ENCODE measurements at places on chromosomes 11 and 22.
A peak's percentile ranks its signal among the peaks of the same experiment; 100 is the strongest.

- peak; percentile 81 for DNase-seq
Observed at GRCh38 chr11:65498042-65498726, 661 bp upstream of the MALAT1 start.

DNA sequence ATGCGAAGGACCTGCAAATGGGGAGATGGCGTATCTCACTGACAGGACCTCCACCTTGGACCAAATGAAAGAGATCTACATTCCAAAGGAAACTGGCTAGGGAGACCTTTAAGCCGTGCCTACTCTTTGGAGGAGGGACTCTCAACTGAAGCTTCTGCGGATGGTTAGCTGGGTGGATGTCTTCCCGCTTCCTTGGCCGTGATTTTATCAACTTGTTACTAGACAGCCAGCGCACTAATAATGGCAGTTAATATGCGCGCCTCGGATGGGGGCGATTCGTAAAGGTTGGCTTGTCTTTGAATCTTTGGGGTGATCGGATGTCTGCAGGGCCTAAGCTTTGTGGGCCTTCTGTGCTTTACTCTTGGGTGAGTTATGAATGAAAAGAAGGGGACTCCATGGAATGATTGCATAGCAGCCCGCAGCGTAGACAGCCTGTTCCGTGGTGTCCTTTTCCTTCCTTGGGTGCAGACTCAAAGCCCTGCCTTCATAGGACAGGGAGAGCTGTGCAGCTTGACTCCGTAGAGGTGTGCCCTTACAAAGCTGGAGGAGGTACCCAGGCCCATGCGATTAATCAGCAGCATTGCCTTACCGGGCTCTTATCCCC, 1.5 kb downstream of the ZNRF3 start:
- DNase-seq, result no peak

DNA sequence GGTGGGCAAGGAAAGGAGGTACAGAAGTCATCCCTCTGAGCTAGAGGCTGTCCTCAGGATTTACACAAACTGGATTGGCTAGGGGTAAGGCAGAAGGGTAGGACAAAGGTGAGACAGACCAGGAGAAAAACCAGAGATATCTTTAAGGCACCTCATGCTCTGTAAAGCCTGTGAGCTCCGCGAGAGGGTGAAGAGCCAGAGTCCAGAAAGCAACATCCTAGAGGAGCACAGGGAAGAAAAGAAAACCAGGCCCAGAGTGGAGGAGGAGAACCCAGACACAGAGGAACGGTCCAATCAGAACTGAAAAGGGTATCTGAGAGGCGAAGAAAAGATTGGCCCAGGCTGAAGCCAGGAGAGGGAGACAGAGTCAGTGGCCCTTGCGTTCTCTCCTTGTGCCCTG, 5.1 kb downstream of the SLC37A4 start:
- DNase-seq, result no peak

- DNase-seq, result no peak
Observed at GRCh38 chr22:49638001-49638400, 189.7 kb downstream of the BRD1 start.

DNA sequence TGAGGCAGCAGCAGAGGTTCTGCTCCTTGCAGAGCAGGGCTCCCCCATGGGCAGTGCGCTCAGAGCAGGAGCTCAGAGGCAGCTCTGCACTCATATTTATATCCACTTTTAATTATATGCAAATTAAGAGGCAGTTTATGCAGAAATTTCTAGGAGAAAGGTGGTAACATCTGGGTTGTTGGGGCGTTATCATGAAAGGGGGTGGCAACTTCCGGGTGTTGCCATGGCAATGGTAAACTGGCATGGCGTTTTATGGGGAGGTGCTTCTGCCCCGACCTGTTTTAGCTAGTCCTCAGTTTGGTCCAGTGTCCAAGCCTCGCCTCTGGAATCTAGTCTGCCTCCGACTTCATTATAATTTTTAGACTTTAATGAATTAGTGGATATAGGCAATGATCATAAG, 1191.7 kb downstream of the TBC1D22A start:
- no peak for DNase-seq

- no peak for DNase-seq
Observed at GRCh38 chr11:123585206-123585605, 69.2 kb downstream of the SCN3B start.

DNA sequence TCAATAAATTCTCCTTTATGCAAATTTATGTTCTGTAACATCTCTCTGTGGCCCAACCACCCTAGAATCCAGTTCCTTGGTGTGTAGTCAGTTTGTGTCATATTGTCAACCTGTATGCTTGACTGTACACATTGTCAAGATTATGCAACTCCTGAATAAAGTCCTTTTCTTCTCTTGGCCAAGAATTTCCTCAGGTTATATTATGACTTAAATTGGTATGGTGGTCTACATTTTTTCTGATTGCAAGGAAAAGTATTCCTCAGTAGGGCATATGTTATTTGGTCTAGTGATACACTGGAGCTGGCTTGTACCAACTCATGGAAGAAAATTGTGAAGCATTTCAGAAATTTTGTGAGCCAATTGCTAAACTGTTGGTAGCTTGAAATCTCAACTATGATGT, 482.8 kb upstream of the CHORDC1 start:
- DNase-seq, result no peak

DNA sequence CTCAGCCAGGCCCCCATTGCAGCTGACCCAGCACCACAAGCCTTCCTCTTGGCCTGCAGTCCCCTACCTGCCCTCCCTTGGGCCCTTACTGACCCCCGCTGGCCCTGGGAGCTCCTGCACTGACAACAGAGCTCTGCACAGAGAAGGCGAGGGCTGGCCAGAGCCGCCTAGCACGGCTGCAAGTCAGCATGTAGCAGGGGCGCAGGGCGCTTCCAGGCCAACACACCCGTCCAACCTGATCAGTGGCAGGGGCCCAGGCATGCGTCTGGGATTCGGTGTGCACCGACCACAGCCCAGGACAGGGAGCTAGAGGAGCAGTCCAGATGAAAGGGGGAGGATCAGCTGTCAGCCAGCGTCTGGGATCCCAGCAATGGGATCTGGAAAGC, 7.6 kb downstream of the WNT7B start:
- DNase-seq, result no peak

DNA sequence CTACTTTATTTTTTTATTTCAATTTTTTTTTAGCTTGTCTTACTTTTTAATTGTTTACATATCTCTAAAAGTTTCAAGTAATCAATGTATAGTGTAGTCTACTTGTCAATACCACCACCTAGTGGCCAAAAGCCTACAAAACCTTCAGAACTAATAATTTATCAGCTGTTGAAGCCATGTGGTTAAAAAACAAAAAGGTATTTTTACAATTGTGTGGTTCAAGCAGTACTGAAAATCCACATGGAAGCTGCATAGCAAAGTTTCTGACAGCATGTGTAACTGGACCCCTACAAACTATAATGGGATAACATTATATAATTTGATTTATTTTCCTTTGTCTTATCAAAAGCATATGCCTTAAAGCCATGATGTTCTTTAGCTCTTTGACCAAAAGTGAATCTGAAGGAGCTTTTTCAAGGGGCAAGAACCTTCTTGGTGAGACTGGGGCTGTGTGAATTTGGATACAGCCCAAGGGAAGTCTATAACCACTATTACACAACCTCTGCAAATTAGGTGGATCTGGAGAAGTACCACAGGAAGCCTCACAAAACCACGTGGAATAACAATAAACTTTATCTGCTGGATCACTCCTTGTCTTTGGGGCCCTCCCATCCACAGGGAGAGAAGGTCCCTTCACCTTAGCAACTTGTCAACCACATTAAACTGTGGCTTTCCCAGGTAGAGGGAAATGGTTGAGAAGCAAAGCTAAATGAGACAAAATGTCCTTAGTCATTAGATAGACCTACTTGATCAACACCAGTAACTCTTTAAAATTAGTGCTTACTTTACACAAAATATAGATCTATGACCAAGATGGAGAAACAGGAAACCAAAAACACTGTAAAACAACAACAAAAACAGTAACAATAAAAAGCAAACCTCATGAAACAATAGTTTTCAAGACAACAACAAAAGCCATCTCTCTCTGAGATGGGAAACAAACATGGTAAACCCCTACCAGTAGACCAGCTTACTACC, 9.9 kb downstream of the NARS2 start:
- peak; percentile 58 for DNase-seq

GRCh38 chr11:19683141-19683805, 29.4 kb upstream of the NAV2 start:
- peak; percentile 42 for DNase-seq

GRCh38 chr11:12270215-12270797, 107.1 kb upstream of the PARVA start:
- DNase-seq, result no peak

DNA sequence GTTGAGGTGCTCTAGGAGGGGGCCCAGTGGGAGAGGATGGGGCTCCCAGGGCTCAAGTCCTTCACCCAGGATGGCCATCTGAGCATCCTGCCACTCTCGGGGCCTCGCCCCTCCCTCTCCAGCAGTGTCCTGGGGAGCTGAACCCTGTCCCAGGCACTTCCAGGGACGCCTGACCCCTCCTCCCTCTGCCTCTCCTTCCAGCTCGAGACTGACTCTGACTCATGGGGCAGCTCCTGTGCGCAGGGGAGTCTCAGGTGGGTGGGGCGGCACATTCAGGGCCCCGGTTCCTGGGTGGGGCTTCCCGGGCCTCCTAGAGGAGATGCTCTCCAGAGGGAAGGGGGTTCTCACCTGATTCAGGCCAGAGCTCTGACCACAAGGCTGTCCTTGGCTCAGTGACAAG, 77.1 kb upstream of the IGLL5 start:
- no peak for DNase-seq

DNA sequence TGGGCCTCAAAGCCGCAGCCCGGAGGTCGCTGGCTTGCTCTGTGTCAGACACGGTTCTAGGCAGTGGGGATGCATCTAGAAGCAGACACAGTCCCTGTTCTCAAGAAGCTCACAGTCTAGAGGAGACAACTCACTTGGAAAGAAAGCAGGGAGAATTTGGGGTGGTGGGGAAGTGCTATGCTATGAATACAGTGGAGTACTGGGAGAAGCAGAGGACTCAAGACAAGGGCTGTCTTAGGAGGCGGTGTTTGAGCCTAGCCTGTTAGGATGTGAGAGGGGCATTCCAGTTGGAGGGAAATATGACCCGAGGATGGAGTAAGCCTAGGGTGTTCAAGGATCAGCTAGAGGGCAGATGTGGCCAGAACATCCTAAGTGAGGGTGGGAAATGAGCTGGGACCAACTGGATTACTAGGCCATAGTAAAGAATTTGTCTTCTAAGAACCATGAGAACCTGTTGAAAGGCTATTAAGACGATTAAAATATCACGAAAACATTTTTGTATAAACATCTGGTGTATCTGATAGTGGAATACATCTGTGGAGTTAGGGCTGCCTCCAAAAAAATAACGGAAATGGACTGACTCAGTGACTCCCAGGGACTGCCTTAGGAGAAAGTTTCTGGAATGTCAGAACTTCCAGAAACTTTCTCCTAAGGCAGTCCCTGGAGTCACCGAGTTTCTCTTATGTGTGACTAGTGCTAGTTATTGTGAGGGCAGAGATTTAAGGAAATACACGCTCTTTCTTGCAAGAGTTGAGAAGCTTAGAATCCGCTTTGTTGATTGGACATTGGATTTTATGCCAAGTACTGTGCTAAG, 1.1 kb upstream of the PITPNB start:
- peak; percentile 25 for DNase-seq

DNA sequence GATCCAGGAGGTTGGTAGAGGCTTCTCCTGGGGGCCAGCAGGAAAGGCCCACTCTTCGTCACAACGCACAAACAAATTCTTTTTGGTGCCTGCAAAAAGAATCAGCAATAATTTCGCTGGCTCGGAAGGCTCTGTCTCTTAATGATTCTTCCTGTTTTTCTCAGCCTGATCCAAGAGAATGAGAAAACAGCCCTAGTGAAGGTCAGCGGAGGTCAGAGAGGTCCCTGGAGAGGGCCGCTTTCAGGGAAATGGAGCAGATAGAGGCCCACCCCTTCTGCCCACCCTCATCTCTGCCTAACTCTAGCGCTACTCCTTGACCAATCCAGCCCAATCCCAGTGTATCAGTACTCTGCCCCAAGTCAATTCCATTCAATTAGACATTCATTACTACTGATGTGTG, 19.2 kb downstream of the LRRC55 start:
- no peak for DNase-seq

- DNase-seq, result no peak
Observed at GRCh38 chr11:34468209-34468841, 29.6 kb downstream of the CAT start.

DNA sequence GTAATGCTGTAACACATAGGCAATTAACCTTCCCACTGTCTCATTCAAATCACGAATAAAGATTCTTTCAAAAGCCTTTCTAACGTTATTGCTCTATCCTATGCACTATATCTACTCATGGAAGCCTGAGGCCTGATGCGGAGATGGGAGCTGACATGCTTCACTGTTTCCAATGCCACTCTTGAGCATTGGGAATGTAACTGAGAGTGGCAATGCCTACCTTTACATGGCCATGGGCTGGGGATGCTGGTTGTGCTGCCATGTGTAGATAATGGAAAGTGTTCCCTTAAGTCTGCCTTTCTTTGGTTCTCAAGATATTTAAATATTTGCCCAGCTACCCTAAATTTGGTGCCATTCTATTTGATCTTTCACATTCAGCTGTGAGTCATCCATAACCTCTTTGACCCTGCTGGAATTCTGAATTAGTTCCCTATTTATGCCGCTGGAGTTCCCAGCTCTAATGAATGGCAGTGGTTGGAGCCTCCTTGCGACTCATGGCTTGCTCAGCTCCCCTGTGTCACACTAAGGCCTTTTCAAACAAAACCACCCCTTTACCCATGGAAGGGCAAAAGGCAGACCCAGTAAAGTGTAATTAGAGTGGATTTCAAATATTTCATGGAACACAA, 21.4 kb upstream of the DKK3 start:
- DNase-seq, result no peak

DNA sequence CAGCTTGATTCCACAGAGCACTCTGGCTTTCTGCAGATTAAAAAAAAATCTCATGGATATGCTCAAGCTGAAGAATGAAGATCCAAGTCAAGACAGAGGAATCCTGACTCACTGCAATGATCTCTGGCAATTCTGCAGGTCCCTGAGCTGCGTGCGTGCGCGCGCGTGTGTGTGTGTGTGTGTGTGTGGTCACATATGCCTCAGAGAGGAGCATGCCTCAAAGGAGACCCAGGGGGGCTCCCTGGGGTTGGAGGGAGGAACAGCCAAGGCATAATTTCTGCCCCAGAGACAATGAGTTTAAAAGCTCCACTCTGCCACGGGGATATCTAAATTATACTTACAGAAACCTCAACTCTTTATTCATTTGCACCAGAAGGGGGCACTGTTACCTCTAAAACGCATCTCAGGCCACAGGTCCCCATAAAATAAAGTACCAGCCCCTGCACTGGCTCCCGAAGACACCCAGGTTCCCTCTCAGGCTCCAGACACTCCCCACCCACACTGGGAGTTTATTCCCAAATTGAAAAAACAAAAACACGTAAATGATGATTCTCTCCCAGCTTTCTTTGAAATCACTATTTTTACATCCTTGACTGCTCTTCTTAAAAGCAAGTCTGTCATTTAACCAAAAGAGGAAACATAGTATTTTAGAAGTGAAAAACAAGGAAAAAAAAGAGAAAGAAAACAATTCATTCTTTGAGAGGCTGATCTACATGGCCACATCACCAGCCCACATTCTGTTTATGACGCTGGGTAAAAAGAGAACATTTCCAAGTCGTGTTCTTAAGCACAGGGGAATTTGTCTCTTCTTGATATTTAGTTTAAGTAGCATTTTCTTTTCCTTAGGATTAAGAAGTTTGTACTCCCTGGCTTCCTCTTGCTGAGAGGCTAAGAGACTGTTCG, 401.0 kb downstream of the LARGE1 start:
- peak; percentile 60 for DNase-seq

- DNase-seq, result no peak
Observed at GRCh38 chr11:27571154-27571810, 64.7 kb upstream of the LIN7C start.
